Neural progenitor cell (in vitro differentiated cells): ENCODE measurements at places on chromosomes 5 and 9.

DNA sequence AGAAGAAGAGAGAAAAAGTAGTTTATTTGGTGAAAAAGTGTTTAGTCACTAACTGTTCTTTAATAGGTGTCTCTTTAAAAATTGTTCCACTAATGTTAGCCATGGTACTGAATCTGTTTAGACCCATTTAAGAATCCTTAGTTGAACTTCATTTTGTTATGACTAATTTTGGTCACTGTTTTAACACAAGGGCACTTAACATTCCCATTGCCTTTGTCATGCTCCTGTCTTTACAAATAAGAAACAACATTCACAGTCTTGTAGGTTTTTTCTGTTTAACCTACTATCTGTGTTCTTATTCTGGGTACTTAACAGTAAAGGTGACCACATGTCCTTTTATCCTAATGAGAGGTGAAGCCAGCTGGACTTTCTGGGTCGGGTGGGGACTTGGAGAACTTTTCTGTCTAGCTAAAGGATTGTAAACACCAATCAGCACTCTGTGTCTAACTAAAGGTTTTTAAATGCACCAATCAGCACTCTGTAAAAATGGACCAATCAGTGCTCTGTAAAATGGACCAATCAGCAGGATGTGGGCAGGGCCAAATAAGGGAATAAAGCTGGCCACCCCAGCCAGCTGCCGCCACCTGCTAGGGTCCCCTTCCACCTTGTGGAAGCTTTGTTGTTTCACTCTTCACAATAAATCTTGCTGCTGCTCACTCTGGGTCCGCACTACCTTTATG, 116.7 kb downstream of the WDR70 start:
- no peak for DNase-seq

- DNase-seq, result no peak
These were observed 19.4 kb downstream of the PDCD1LG2 start for GRCh38 chr9:5529683-5530221.

DNA sequence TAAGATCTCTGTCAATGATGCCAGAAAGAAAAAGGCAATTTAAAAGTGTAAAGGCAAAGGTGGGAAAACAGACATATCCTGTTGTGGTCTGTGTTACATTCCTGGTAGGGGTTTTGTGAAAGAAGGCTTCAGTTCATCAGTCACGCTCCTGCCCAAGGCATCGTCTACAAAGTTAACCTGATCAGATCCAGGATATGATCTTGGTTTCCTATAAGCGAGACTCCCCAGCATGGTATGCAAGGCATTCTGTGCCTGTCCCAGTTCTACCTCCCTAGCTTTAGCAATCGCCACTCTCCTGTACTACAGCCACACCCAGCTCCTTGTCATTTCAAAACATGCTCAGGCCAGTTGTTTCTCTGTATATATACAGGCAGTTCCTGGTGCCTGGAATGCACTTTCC, 58.0 kb upstream of the PTPN3 start:
- DNase-seq, result no peak

GRCh38 chr5:159878988-159879471, 37.3 kb upstream of the ADRA1B start:
- DNase-seq, result peak; percentile 95

- DNase-seq, result no peak
These were observed 205.5 kb downstream of the ARRDC3 start for GRCh38 chr5:91177639-91178038.

DNA sequence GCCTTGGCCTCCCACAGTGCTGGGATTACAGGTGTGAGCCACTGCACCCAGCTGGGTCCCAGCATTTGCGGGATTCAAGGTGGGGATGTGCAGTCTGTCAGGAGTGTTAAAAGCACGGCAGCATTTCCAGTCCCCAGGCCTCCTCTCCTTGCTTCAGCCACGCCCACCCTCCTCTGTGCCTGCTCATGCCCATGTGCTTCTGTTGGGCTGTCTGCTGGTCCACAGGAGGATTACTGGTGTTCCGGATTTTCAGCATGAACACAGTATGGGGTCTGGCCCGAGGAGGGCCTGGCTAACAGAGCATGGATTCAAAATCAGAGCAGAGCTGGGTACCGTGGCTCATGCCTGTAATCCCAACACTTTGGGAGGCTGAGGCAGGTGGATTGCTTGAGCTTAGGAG, 5.5 kb downstream of the ARRDC1 start:
- DNase-seq, result no peak

- peak; percentile 10 for DNase-seq
These were observed 335.3 kb downstream of the DIRAS2 start for GRCh38 chr9:90307167-90307833.

- DNase-seq, result no peak
These were observed 780.0 kb downstream of the SEMA5A start for GRCh38 chr5:8765886-8766285.

- DNase-seq, result peak; percentile 80
These were observed 15.6 kb upstream of the SPATA24 start for GRCh38 chr5:139419226-139420192.

- no peak for DNase-seq
These were observed 149.9 kb upstream of the ANKH start for GRCh38 chr5:15021266-15022046.

GRCh38 chr9:133641396-133641655, 5.2 kb downstream of the DBH start:
- DNase-seq, result no peak

DNA sequence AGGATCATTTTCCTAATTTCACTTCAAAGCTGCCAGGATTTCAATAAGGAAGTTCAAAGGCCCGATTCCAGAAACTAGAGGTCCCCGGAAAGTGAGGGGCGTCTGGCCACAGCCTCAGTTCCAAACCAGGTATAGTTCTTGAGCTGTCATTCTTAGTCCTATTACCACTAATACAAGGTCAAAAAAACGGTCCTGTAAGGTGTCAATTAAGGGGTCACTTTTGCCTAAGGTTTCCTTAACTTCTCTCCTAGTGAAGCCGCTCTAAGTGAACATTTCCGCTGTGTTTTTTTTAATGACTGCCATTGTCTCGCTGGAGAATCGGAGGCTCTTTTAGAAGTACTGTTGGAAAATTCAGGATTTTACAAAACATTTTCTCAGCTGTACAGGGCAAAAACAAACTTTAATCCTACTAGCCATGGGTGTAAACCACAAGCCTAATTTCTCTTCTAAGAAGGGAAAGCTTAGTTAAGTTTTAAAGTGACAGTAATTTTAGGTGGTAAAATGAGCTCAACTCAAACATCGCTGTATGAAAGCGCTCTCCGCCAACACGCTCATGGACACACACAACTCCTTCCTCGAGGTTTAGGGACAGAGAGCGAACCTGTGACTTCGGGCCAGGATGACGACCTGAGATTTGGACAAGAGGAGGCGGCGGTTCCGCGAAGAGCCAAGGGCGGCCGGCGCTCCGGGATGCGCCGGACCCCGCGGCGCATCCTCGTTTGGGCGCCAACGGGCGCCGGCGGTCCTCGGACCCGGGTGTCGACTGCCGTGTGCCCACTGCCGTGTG, 76.7 kb upstream of the IFNE start:
- DNase-seq, result peak; percentile 46

- no peak for DNase-seq
These were observed 142.5 kb upstream of the SLC24A2 start for GRCh38 chr9:19931098-19931890.

DNA sequence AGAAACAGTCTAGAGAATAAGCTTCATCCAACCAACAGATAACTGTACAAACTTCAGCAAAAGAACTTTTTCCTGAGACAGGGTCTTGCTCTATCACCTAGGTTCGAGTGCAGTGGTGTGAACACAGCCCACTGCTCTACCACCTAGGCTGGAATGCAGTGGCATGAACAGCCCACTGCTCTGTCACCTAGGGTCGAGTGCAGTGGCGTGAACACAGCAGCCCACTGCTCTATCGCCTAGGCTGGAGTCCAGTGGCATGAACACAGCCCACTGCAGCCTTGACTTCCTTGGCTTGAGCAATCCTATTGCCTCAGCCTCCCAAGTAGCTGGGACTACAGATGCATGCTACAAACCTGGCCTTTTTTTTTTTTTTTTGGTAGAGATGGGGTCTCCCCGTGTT, 43.4 kb downstream of the ERMP1 start:
- DNase-seq, result no peak

DNA sequence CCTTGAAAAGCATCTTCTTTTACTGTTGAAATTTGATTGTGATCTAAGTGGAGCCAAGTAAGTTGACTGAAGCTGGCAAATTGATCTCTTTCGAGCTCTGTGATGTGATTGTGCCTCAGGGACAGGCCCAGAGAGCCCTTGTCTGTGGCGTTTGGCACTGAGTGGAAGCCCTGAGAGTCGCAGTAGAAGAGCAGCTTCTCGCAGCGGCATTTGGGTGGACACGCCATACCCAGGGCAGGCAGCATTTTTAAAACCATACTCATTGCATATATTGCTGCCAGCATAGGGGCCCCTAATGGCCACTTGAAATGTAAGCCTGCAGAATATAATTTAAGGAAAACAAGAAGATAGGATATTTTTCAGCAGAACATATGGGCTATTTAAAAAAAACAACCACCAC, 894 bp downstream of the LRRTM2 start:
- no peak for DNase-seq

DNA sequence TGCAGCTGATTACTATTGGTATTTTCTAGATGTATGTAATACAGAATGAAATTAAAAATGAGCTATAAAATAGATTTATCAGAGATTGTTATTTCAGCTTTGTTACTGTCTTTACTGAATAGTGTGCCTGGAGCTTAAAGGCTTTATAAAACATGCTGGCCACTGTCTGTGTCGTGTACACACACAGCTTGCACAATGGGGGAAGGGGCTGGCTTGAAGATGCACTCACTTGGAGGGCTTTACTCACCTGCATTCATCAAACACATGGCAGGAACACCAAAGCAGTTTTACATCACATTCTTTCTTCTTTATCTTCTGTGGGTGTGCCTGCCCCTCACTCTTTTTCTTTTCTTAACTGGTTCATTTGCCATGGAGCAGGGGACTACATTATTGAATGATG, 60.9 kb downstream of the TLE4 start:
- DNase-seq, result no peak

DNA sequence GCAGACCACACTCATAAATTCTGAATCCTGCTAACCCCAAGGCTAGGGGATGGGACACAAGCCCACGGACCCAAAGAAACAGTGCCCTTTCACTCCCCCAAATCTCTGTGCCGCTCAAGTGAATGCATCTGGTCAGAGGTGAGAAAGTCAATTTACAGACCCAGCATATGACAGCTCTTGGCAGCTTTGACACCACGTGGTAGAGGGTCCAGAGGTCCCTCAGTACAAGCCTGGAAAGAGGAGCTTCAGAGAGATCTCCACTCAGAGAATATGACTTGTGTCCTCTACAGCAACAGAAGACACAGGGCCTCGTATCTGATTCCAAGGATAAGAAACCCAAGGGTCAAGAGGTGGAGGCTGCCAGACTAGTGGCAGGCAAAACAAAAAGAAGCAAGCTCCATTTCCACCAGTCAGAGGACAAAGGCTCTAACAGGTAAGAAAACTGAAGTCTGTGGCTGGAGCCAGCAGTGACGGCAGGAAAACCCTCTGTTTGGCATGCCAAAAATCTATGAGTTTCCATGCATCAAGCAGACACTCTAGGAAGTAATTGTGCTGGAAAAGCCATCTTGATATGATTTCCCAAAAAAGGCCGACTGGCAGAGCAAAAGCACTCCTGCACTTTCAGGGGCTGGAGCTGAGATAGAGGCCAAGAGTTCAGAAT, 138.7 kb downstream of the UGCG start:
- no peak for DNase-seq

- peak; percentile 63 for DNase-seq
These were observed 606.3 kb downstream of the TLE1 start for GRCh38 chr9:81083067-81083466.

- no peak for DNase-seq
These were observed 65.3 kb downstream of the CWC27 start for GRCh38 chr5:64834037-64834436.

DNA sequence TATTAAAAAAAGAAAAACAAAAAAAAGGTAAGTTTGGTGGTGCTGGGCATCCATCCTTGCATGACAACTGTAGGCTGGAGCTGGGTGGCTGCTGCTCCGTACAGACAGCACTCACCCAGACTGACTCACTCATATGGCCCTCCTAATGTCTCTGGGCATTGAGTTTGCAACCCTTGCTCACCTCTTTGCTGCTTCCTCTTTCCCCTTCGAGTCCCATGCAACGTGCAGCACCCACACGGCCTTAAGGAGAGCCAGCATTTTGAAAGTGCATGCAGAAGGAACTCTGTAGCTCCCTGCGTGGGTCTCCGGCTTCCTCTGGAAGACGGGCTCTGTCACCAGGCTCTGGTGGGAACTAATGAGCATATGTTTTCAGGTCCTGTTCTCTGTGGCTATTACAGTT, 60.5 kb upstream of the ENTREP1 start:
- DNase-seq, result no peak

GRCh38 chr5:177390363-177391300, 6.4 kb downstream of the SLC34A1 start:
- peak; percentile 91 for DNase-seq

- no peak for DNase-seq
These were observed 15.3 kb upstream of the SPATA31E1 start for GRCh38 chr9:87867391-87867790.

GRCh38 chr9:18190671-18191374, 283.1 kb upstream of the ADAMTSL1 start:
- DNase-seq, result no peak

- no peak for DNase-seq
These were observed 825.0 kb downstream of the TLR4 start for GRCh38 chr9:118529210-118529609.

DNA sequence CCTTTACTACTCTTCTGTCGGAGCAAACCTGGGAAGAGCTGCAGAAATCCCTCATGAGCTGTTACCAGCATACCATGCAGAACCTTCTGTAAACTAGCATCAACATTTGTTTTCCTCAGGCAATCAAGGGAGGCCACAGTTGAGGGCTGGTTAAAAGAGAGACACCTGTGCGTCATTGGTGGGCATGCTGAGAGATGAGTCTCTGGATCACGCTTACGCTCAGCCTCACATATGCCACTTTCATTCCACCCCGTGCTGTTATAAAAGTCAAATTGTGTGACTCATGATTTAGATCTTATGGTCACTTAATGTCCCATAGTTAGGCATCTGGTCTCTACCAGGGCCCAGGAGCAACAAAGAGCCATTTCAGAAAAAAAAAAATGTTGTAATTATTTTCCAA, 18.1 kb upstream of the ICE1 start:
- no peak for DNase-seq

DNA sequence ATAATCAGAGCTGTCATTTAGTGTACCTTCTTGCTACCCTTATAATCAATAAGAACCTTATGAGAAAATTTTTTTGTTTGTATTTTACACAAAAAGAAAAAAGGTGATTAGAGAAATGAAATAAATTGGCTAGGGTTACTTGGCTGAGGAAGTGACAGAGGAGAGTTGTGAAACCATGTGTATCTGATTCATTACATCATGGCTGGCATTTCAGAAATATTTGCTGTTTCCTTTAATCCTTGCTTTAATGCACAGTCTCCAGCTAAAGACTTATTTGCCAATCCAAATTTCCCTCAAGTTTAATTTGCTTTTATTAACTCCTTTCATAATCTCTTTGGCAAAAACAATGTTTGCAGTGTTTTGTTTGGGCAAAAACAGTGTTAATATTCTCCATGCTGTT, 543.1 kb downstream of the KIF4B start:
- DNase-seq, result no peak

- no peak for DNase-seq
These were observed 109.7 kb upstream of the RETREG1 start for GRCh38 chr5:16726538-16726946.
